ENCODE measurements at places on chromosomes 4 and X.

DNA sequence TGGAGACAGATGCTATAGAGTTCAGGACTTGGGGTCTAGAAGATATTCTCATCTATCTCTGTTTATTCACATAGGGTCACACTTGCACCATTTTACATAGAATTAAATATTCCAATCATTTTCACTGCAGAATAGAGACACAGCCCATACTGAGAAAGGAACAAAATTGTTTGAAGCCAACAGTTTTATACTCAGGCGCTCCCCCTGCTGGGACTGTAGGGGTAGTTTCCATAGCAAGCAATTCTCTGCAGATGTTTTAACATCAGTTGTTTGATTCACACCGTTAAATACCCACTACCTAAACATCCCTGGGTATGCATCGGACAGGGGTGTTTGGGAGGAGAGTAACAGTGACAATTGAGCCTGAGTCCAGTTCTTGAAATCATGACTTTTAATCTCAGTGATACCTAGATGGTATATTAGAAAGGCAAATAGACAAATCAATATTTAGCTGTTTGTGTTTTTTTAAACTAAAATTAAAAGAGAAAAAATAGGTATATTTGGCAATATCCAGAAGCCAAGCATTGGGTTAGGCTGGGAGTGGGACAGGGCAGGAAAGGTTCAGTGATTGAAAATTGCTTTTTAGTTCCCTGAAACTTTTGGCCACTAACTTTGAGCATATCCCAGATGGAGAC is 33.8 kb downstream of the LONRF3 start:
- no peak for DNase-seq

DNA sequence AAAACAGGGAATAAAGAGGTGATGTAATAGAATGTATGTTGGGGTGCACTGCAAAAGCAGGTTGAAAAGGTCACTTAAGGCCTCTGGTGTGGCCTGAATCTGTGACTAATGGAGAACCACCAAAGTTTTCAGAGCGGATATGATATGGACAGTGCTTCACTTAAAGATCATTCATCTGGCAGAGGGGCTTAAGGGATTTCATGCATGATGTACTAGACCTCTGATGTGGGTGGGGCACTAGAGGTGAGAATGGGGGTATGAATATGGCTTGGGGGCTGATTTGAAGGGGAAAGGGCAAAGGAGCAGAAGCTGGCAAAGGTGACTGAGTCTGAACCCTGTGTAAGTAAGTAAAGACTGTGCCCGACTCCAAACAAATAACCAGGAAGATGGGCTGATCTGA is 62.4 kb upstream of the MCF2 start:
- DNase-seq, result no peak

- no peak for DNase-seq
These were observed 24.5 kb upstream of the CPEB2 start for GRCh38 chr4:14977830-14978229.

DNA sequence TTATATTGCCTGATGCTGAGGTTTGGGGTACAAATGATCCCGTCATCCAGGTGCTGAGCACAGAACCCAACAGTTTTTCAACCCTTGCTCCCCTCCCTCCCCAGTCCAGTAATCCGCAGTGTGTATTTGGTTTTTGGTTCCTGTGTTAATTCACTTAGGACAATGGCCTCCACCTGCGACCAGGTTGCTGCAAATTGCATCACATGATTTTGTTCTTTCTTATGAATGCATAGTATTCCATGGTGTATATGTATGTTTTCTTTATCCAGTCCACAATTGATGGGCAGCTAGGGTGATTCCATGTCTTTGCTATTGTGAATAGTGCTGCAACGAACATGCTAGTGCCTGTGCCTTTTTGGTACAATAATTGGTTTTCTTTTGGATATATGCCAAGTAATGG is 25.4 kb downstream of the GABRQ start:
- no peak for DNase-seq

DNA sequence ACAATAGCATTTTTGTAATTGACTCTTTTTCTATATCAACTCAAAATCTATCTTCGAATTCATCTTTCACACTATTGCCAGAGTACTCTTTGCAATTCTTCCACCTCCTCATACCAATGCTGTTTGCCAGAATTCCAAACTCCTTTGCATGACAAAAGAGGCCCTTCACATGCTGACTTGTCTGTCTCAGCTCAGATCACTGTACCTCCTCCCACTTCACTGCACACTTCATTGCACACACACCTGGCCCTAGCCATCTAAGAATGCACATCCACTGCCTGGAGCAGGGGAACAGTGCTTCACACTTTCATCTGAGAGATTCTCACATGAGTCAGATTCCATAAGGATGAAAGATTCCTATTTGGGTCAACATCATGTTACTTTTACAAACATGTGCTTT is 56.5 kb downstream of the PRDM5 start:
- no peak for DNase-seq

GRCh38 chr4:77043507-77044136 is 32.2 kb downstream of the CCNI start:
- no peak for DNase-seq

GRCh38 chr4:126264839-126265238 is 950.1 kb downstream of the FAT4 start:
- DNase-seq, result no peak

Measured in GM06990 (cell line).